Ovary (tissue), 10 donors: ENCODE measurements at places on chromosomes 11 and 22.
A peak's percentile ranks its signal among the peaks of the same experiment; 100 is the strongest.

DNA sequence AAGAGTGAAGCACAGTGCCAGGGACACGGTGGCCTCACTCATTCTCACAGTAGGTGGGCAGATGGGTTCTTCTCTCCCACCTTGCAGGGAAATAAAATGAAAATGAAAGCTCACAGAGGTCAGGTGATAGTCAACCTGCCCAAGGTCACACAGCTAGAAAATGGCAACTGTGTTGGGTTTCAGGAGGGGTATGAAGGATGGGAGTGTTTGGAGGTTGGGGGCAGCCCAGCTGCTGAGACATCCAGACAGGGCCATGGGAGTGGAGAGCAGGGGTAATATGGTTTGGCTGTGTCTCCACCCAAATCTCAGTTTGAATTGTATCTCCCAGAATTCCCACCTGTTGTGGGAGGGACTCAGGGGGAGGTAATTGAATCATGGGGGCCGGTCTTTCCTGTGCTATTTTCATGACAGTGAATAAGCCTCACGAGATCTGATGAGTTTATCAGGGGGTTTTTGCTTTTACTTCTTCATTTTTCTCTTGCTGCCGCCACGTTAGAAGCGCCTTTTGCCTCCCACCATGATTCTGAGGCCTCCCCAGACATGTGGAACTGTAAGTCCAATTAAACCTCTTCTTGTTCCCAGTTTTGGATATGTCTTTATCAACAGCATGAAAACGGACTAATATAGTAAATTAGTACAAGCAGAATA lies 247.0 kb downstream of the TENM4 start:
- no peaks in the 10 kb centered on the region for H3K4me1 ChIP-seq
- H3K27me3 ChIP-seq = no peaks in the 10 kb centered on the region
- no peak overlapping the region for H3K27ac ChIP-seq

GRCh38 chr22:36936362-36937116 lies 23.1 kb downstream of the CSF2RB start:
- H3K27ac ChIP-seq = no peak overlapping the region
- no peak for DNase-seq
- H3K4me3 ChIP-seq = no peak overlapping the region
- no peaks in the 10 kb centered on the region for H3K36me3 ChIP-seq

GRCh38 chr22:47030143-47030661 lies 267.8 kb downstream of the TBC1D22A start:
- H3K27me3 ChIP-seq = no peaks in the 10 kb centered on the region
- no peaks in the 10 kb centered on the region for H3K36me3 ChIP-seq
- H3K4me1 ChIP-seq = peaks cover 8% of the 10 kb centered on the region
- H3K4me3 ChIP-seq = no peak overlapping the region
- H3K27ac ChIP-seq = no peak overlapping the region
- DNase-seq = no peak

- no peak overlapping the region for H3K27ac ChIP-seq
- no peaks in the 10 kb centered on the region for H3K27me3 ChIP-seq
Observed at GRCh38 chr11:95444309-95445241, 213.6 kb upstream of the SESN3 start.

GRCh38 chr11:66279092-66279734 lies 1.2 kb downstream of the CNIH2 start:
- no peaks in the 10 kb centered on the region for H3K36me3 ChIP-seq
- H3K27me3 ChIP-seq = no peaks in the 10 kb centered on the region
- no peak overlapping the region for H3K4me3 ChIP-seq
- H3K4me1 ChIP-seq = peaks cover 5% of the 10 kb centered on the region
- H3K27ac ChIP-seq = no peak overlapping the region

- H3K4me1 ChIP-seq = peaks cover 3% of the 10 kb centered on the region
- no peak overlapping the region for H3K27ac ChIP-seq
- H3K27me3 ChIP-seq = no peaks in the 10 kb centered on the region
- no peak overlapping the region for H3K4me3 ChIP-seq
- no peaks in the 10 kb centered on the region for H3K36me3 ChIP-seq
- DNase-seq = peak; percentile 14
Observed at GRCh38 chr11:69644962-69645675, 4.2 kb downstream of the CCND1 start.

GRCh38 chr11:78432956-78433355 lies 15.3 kb upstream of the GAB2 start:
- no peaks in the 10 kb centered on the region for H3K36me3 ChIP-seq
- H3K4me3 ChIP-seq = no peak overlapping the region
- H3K27ac ChIP-seq = no peak overlapping the region
- no peaks in the 10 kb centered on the region for H3K4me1 ChIP-seq
- H3K27me3 ChIP-seq = no peaks in the 10 kb centered on the region

DNA sequence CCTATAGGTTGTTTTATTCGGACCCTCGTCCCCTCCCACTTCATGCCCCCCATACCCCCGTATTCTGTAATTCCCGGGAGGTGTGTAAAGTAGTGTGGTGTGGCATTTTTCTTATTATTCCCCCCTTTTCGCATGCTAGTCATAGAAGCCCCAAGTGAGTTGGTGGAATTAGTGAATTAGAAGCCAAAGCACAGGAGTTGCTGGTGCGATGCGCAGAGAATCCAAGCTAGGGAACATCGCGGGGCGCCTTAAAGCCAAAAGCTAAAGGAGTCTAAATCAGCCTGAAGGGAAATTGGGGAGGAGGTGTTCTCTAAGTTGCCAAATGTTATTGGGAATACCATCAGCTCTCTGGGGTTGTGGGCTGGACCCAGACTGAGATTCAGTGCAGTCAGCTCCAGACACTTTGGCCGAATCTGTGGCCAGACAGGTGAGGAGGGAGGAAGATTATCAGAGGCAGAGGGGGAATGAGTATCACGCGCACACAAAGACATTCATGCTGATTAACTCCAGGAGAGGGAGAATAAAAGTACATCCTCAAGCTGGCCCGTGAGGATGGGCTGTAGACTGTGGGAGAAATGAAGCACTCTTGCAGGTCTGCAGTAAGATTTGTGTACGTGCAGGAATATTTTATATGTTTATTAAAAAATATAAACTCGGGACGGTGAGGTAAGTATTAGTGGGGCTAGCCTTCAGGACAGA lies 102.8 kb upstream of the HSD17B12 start:
- H3K27me3 ChIP-seq = no peaks in the 10 kb centered on the region
- no peak for DNase-seq
- H3K36me3 ChIP-seq = no peaks in the 10 kb centered on the region
- H3K4me3 ChIP-seq = no peak overlapping the region
- peaks cover 13% of the 10 kb centered on the region for H3K4me1 ChIP-seq

- no peak overlapping the region for H3K27ac ChIP-seq
- no peak overlapping the region for H3K4me3 ChIP-seq
- no peaks in the 10 kb centered on the region for H3K27me3 ChIP-seq
- no peak for DNase-seq
- no peaks in the 10 kb centered on the region for H3K4me1 ChIP-seq
- no peaks in the 10 kb centered on the region for H3K36me3 ChIP-seq
Observed at GRCh38 chr11:17979770-17980371, 33.0 kb downstream of the SERGEF start.

- H3K4me3 ChIP-seq = no peak overlapping the region
- no peak for DNase-seq
- no peak overlapping the region for H3K27ac ChIP-seq
- H3K4me1 ChIP-seq = peaks cover 12% of the 10 kb centered on the region
Observed at GRCh38 chr11:689625-690024, 5.4 kb downstream of the DEAF1 start.

DNA sequence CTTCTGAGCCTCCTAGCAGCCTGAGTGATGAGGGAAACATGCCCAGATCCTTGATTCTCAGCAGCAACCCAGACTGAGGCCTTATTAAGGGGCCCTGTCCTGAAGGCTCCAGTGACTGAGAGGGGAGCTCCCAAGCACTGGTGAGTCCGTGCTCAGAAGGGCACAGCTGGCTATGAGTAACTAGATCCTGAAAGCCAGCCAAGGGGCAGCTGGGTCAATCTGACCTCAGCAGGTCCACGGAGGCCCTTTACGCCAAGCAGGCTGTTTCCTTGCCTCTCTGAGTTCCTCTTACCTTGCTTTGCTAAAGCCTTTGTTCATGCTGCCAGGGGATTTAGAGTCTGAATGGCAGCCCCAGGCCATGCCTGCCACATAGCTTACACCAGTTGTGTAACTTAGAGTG lies 19.3 kb upstream of the MIEF1 start:
- H3K4me1 ChIP-seq = peaks cover 4% of the 10 kb centered on the region
- no peak for DNase-seq
- no peak overlapping the region for H3K4me3 ChIP-seq
- H3K36me3 ChIP-seq = no peaks in the 10 kb centered on the region

GRCh38 chr11:64608046-64608445 lies 17.0 kb downstream of the SLC22A12 start:
- H3K36me3 ChIP-seq = no peaks in the 10 kb centered on the region
- peak overlapping the region; percentile 21 for H3K4me3 ChIP-seq
- H3K27ac ChIP-seq = peak overlapping the region; percentile 83
- H3K27me3 ChIP-seq = no peaks in the 10 kb centered on the region

DNA sequence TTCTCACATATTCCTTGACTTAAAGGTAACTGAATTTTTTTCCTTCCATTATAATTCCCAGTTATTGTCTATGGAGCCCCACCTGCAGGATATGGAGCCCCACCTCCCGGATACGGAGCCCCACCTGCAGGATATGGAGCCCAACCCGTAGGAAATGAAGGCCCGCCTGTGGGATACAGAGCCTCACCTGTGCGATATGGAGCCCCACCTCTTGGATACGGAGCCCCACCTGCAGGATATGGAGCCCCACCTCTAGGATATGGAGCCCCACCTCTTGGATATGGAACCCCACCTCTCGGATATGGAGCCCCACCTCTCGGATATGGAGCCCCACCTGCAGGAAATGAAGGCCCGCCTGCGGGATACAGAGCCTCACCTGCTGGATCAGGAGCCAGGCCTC lies 28.1 kb downstream of the WBP2NL start:
- no peak overlapping the region for H3K4me3 ChIP-seq
- DNase-seq = no peak
- no peaks in the 10 kb centered on the region for H3K4me1 ChIP-seq
- no peak overlapping the region for H3K27ac ChIP-seq

DNA sequence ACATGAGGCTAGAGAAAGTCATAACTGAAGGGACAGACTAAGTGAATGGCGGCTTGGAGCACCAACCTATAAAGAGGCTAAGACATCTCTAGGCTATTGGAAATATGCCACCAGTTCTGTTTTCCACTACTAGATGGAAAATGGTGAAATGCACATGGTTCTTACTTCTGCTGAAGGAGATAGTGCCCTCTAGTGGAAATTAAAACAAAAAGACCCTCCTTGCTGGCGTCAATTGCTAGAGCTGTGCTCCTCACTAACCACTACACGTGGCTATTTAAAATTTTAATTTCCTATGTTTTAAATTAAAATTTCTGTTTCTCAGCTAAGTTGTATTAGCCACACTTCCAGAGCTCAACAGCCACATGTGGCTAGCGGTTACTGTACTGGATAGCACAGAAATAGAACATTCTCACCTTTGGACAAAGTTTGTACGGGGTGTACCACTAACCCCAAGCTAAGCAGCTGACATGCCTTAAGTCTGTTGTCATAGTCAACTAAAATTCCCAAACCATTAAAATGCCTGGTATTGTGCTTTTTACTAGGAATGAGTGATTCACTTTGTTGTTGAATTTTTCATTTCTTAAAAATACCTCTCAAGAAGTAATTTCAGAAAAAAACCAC lies 34.1 kb upstream of the CALCA start:
- no peaks in the 10 kb centered on the region for H3K36me3 ChIP-seq
- H3K4me3 ChIP-seq = no peak overlapping the region
- H3K27ac ChIP-seq = no peak overlapping the region

DNA sequence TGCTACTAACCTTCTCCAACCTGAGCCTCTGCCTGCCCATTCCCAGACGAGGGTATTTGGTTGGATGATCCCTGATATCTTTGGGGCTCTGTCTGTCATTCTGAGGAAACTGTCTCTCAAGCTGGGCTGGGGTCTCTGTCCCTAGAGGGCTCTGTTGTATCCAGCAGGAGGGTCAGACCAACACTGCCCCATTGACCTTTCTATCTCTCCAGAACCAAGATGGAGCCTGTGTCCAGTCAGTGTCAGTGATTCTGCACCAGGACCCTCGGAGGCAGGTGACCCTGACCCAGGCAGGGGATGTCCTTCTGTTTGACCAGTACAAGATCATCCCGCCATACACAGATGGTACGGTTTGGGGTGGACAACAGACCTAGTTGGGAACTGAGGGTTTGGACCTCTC lies 21.9 kb downstream of the OTOG start:
- H3K4me3 ChIP-seq = no peak overlapping the region
- no peaks in the 10 kb centered on the region for H3K4me1 ChIP-seq
- no peak overlapping the region for H3K27ac ChIP-seq
- no peaks in the 10 kb centered on the region for H3K36me3 ChIP-seq

GRCh38 chr22:45341498-45341897 lies 31.8 kb downstream of the FAM118A start:
- no peaks in the 10 kb centered on the region for H3K27me3 ChIP-seq
- H3K27ac ChIP-seq = no peak overlapping the region
- H3K4me1 ChIP-seq = peaks cover 4% of the 10 kb centered on the region
- H3K36me3 ChIP-seq = no peaks in the 10 kb centered on the region
- DNase-seq = no peak

GRCh38 chr11:66866511-66866986 lies 9.7 kb downstream of the LRFN4 start:
- no peaks in the 10 kb centered on the region for H3K4me1 ChIP-seq
- H3K27me3 ChIP-seq = no peaks in the 10 kb centered on the region
- H3K4me3 ChIP-seq = no peak overlapping the region
- no peak overlapping the region for H3K27ac ChIP-seq

GRCh38 chr11:5596607-5597201 lies at the start of gene TRIM6:
Gene TRIM6 (plus strand): TSS chr11:5596637. CDS start chr11:5596898, 261 bp downstream.
- H3K4me3 ChIP-seq = peak within 1 kb of the TSS; percentile 40
- no peak within 1 kb of the TSS for H3K27ac ChIP-seq
- H3K36me3 ChIP-seq = no peaks in the 10 kb centered on the region
- no peaks in the 10 kb centered on the region for H3K27me3 ChIP-seq

DNA sequence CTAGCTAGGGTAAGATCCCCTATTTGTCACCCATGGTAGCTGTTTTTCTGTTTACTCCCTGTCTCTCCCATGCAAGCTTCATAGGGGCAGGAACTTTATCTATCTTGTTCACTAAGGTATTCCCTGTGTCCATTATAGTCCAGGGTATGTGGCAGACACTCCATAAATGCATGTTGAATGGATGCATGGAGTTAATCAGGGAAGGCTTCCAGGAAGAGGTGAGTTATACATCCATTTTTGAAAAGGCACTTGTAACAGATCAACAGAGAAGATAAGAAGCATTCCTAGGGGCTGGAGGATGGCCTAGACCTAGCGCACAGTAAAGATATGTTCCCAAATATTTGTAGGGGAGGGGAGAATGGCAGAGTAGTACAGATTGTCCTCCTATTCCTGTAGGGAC lies 130.3 kb downstream of the BUD13 start:
- DNase-seq = no peak
- H3K4me1 ChIP-seq = no peaks in the 10 kb centered on the region
- H3K27ac ChIP-seq = no peak overlapping the region
- H3K27me3 ChIP-seq = no peaks in the 10 kb centered on the region

GRCh38 chr22:22720201-22720723 lies 75.8 kb downstream of the GGTLC2 start:
- H3K27ac ChIP-seq = no peak overlapping the region
- H3K4me1 ChIP-seq = peaks cover 9% of the 10 kb centered on the region
- no peaks in the 10 kb centered on the region for H3K36me3 ChIP-seq
- no peaks in the 10 kb centered on the region for H3K27me3 ChIP-seq

DNA sequence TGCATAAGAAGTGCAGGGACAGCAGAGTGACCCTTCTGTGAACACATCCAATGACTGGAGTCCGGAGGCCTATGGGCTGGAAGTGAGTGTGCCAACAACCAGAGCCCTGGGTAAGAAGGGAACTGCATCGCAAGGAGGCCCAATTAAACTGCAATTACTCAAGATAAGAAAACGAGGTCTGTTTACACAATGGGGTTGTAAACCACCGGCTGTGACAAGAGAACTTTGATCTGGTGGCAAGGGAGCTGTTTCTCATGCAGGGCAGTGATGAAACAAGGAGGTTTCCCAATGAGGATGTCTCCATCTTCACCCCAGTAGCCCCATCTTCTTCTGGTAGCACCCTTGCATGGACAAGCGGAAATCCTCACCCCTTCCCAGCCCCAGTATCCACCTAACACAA lies 21.5 kb downstream of the ETS1 start:
- no peak overlapping the region for H3K4me3 ChIP-seq
- no peak overlapping the region for H3K27ac ChIP-seq
- H3K4me1 ChIP-seq = no peaks in the 10 kb centered on the region
- no peaks in the 10 kb centered on the region for H3K27me3 ChIP-seq
